ENCODE measurements at places on chromosomes 6 and 20.

GRCh38 chr6:161242779-161243693 lies 30.8 kb downstream of the AGPAT4 start:
- peak; percentile 15 for DNase-seq

GRCh38 chr20:43680981-43681380 lies 14.1 kb downstream of the MYBL2 start:
- DNase-seq, result no peak

GRCh38 chr6:102023977-102024657 lies 630.6 kb downstream of the GRIK2 start:
- DNase-seq, result no peak

GRCh38 chr6:115830895-115831294 lies 229.8 kb downstream of the FRK start:
- no peak for DNase-seq

DNA sequence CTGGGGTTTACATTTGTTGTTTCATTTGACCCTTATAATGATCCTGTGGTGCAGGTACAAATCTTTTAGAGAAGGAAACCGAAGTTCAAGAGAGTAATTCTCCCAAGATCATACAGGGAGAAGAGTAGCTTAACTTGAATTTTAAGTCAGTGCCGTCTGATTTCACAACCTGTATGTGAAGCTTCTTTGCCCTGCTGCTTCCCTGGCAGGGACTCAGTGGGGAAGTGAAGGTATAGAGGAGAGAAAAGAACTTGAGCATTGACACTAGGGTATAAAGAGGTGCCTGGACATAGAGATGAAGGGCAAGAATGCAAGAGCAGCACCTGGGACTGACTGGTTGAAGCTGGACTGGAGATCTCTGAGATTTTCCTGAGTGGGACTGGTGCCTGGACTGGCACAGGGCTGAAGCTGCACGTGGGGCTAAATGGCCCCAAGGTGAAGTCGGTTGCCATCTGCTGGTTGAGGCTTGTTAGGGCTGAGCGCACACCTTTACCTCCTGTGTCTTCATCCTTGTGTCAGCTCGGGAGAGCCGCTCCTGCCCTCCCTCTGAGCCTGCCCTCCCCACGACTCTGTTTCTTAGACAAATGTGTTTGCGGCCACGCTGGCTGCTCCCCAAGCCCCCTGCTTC lies 41.8 kb downstream of the FARS2 start:
- peak; percentile 52 for DNase-seq

Measured in activated T-cell treated with anti-CD3 and anti-CD28 coated beads for 48 hours (primary cell).